ENCODE measurements at places on chromosomes 1 and 21.
A peak's percentile ranks its signal among the peaks of the same experiment; 100 is the strongest.

DNA sequence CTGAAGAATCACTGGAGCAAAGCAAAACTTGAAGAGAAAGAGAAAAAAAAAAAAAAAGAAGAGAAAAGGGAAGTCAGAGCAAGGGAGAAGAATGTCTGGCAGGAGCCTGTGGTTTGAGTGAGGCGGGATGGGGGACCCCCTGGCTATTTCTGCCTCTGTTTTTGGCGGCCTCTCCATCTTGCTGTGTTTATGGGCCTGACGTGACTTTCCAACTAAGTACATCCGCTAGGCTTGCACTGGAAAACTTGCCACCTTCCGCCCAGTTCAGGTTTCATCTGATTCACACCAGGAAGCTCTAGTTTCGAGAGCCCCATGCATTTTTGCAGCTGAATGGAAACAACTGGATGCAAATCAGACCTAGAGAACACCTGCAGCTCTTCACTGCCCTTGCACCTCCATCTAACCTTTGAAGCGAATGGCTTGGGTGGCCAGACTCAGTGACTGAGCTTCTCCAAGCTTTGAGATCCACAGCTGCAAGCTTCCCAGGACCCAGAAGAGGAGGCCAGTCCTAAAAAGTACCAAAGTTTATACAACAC, 28.0 kb downstream of the TBX15 start:
- DNase-seq: no peak

GRCh38 chr1:11273595-11274234, 717 bp downstream of the UBIAD1 start:
- DNase-seq: no peak

DNA sequence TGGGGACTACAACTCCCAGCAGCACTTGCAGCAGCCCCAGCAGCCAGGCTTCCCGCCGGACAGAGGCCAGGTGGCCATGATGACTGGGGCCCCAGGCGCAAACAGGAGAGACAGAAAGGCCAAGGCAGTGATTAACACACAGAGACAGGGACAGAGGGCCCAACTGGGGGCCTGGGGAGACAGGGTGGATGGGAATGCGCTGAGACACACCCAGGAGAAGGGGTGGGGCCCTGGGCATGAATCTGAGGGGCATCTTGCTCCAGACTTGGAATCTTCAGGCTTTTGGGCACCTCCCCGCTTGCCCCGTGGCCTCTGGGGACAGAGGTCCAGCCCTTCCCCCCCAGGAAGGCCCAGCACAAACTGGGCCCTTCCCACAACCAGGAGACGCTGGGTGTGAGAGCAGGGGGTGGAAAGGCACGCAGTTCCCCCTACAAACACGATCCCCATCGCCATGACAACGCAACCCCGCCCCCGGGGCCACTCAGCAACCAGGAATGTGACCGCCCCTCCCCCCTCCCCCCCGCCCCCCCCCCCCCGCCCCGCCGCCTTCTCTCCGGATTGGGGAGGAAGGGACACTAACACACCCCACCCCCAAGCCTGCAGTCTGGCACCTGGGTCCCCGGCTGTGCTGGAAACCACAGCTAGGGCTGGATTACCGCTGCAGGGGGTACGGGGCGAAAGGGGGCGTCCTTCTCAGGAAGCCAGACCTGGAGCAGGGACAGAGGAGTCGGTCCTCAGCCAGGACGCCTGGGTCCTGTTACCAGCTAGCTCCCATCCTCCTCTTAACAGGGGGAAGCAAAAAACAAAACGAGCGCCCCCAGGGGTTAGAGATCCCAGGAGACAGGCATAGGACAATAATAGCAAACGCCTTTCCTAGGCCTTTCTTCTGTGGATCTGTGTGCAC, 4.5 kb downstream of the HDGF start:
- peak; percentile 57 for DNase-seq

DNA sequence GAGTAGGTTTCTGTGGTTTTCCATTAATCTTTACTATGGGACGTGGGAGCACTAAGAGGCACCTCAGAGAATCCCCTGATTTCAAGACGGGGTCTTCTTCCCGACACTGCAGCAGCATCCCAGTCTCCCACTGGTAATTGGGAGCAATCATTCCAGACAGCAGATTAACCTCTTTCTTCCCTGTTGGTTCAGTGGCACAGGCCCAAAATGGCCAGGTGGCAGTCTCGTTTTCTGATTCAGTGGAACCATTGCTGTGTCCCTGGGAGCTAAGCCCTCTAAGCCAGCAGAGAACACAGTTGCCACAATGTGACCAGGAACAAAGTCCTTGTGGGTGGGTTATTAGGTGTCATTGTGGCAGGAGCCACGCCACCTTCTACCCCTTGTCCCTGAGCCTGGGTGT, 342.1 kb downstream of the MATN1 start:
- DNase-seq: no peak

GRCh38 chr1:192737306-192737705, 71.5 kb upstream of the RGS2 start:
- no peak for DNase-seq

DNA sequence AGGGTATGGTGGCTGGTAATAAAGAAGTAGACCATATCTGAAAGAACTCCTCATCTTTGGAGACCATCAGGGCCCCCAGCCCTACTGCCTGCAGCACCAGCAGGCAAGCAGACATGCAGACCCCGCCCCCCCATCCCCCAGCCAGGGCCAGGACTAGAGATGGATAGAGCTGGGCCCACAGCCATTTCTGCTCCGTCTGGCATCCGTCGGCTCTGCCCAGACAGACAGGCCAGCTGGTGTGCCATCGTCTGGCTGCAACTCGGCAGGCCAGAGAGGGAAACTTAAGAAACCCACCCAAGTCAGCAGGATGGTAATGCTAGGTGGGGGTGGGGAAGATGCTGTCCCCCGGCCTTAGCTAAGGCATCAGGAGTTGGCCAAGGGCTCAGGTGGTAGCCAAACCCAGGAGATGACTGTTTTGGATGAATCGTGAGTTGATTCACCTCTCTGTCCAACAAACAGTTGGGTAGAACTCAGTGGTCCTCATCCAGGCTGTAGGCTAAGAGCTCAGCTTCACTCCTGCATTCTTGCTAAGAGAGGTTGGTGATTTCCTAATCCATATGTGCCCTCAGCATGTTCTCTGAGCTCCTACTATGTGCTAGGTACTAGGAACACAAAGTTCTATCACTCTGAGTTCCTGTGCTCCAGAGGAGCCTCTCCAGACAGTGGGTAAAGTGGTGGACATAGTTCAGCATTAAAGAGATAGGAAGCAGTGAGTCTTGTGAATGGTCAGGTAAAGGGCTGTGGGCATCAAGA, 23.2 kb upstream of the TMEM222 start:
- DNase-seq: no peak

- peak; percentile 20 for DNase-seq
These were observed 21.5 kb downstream of the DPH5 start for GRCh38 chr1:101004061-101004460.

DNA sequence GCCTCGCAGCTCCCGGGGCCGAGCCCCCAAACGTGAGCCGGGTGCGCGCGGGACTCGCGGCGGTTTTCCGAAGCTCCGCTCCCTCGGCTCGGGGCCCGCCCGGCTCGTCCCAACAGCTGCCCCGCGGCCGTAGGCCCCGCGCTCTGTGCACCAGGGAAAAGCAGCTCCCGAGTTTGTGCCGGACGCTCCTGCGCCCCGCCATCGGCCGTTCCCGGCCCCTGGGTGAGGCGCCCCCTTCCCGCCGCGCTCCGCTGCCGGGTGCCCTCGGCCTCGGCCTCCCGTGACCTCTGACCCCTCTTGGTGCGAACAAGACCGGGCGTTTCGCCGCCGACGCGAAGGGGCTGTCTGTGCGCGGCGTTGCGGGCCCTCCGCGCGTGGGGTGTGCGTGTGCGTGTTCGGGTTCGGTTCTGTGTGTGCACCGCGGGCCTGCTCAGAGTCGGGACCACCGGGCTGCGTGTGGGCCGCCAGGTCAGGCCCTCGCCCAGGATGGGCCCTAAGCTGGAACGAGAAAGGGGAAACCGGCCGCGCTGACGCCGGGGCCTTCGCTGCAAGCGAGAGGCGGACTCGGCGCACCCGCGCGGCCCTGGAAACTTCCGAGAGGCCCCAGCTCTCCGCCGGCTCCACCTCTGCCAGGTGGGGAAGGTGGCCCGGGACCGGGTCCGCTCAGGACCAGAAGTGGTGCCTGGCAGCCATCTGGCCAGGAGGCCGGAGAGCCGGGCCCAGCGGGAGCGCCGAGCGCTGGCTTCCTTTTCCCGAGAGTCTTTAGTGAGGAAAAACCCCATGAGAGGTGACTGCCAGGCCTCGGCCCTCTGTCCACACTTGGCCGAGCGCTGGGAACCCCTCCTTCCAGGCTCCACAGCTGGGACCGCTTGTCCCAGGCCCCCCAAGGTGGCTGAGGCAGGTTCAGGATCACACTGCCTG, 1.9 kb downstream of the PRDM16 start:
- DNase-seq: no peak

- DNase-seq: no peak
These were observed 25.5 kb downstream of the MT1HL1 start for GRCh38 chr1:236978740-236979139.

- DNase-seq: no peak
These were observed 321.3 kb downstream of the CAMTA1 start for GRCh38 chr1:7106442-7107108.

GRCh38 chr1:162712317-162713029, 78.0 kb upstream of the HSD17B7 start:
- DNase-seq: no peak

DNA sequence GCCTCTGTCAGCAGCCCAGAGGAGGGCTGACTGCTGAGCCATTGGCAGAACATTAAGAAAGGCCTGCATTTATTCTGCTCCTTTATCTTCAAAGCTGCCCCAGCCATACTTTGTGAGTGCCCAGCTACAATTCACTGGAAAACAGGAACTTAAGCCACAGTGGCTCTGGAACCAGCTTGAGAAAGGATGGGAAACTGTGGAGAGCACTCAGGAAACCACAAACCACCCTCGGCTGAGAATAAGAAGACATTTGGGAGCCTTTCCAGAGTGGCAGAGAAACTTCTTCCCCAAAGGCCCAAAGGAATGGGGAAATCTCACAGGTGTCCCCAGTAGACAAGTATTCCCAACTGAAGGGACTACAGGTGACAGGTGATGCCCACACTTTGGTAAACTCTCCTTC, 1.8 kb downstream of the LAMB3 start:
- no peak for DNase-seq

GRCh38 chr1:236815941-236816340, 20.8 kb downstream of the MTR start:
- no peak for DNase-seq

- DNase-seq: no peak
These were observed 392.0 kb upstream of the ADGRL4 start for GRCh38 chr1:79398501-79398900.

- DNase-seq: no peak
These were observed 18.8 kb downstream of the RGS13 start for GRCh38 chr1:192654591-192655251.
